ENCODE measurements at places on chromosomes 1 and 21.
A peak's percentile ranks its signal among the peaks of the same experiment; 100 is the strongest.

GRCh38 chr1:214912127-214912526 is 170.4 kb upstream of the KCNK2 start:
- DNase-seq, result no peak

DNA sequence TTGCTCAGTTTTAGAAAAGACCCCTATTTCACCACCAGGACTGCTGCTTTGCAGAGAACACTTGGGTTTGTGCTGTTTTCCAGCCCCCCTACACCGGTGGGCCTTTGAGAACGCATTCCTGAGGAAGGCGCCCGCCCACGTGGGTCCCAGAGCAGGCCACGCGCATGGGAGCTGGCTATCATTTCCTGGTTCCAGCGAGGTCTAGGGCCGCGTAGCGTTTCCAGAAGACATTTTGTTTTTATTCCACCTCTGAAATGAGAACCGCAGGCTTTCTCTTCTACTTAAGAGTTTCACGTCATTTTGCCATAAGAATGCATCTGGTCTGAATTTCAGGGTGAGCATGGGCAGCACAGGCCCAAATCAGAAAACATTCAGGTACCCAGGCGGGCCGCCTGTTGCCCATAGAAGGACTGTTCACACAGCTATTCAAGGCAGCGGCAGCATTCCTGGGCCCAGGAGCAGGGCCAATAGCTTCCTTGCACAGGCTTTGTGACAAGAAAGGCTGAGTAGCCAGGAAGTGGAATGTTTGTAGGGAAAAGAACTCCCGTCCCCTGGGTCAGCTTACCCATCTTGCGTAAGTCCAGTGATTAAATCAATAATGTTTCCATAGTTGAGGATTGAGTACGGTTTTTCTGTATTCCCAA is 1.4 kb upstream of the KLHL21 start:
- peak; percentile 77 for DNase-seq

GRCh38 chr1:87333692-87334347 is 5.1 kb downstream of the LMO4 start:
- DNase-seq, result no peak

DNA sequence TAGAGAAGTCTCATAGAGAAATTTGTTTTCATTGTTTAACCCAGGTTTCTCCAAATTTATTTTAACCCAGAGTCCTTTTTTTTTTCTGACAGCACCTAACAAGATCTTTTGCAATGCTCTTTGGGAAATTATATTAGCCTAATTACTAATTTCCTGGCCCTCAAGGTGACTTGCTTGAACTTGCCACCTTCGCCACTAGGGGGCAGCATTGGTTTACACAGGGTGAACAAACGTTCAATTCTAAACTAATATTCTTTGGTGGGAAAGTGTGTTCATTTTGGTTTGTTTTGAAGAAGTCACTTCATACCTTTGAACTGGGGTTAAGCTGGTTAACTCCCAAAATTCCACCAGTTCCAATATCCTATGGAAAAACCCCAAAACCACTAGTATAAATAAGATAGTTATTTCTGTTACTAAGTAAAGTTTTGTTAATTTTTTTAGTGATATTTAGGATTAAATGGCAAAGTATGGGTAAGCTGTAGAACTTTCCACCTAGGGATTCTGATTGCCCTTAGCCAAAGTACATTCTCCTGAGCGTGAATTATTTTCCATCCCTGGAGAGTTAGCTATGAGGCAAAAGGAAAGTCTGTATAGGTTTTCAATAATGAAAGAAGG is 13.0 kb downstream of the CCDC190 start:
- peak; percentile 87 for DNase-seq

- DNase-seq, result no peak
These were observed 88.9 kb upstream of the ARHGAP29 start for GRCh38 chr1:94326329-94326728.

DNA sequence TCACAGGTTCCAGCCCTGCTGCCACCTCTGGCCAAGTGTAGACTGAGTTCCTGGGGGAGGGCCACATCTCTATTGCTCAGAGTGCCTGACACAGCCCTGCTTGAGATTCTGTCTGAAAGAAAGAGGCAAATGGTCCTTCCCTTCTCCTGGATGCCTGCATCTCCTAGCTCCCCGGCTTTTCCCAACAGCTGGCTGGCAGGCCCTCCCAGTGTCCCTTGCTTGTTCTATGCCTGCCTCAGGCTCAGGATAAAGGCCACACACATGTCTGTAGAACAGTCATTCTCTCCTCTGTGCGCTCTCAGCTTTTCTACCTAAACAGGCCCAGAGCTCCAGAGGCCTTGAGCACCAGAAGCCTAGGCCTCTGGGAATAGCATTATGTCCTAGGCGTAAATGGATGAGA is 343.4 kb upstream of the USP24 start:
- DNase-seq, result no peak

- no peak for DNase-seq
These were observed 76.3 kb downstream of the USP24 start for GRCh38 chr1:55138823-55139222.
